ENCODE measurements at places on chromosomes 4 and X.

- DNase-seq, result no peak
Observed at GRCh38 chr4:124694306-124694705, 18.2 kb downstream of the ANKRD50 start.

DNA sequence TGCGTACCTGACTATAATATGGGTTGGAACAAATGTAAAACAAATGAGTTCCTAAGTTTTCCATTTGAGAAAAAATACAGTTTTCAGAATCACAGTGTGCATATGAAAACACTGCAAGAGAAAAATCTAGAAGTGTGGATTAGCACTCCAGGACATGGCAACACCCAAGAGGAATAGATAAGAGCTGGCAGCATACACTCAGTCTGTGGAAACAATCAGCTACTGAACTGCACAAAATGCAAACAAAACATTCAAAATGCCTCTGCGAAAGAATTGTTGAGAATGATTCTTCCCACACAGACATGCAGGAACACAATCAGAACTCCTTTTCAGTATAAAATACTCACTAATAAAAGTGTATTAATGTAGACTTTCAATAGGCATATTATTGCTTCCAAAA, 39.9 kb downstream of the ATP8A1 start:
- no peak for DNase-seq

- no peak for DNase-seq
Observed at GRCh38 chr4:3122081-3122563, 47.6 kb downstream of the HTT start.

GRCh38 chr4:187668526-187669082, 327.0 kb upstream of the ZFP42 start:
- no peak for DNase-seq
